ENCODE measurements at places on chromosomes 1 and 21. TPM values are rescaled to one million over a fixed set of nuclear protein-coding genes. Genes with fewer than 3 reads are reported as not detected.

Gene ZNF326
- 5.2 TPM for total RNA-seq

Gene MROH9
- total RNA-seq = not detected

Gene PRAMEF26
- total RNA-seq = not detected

Gene FAM177B
- total RNA-seq = not detected

Gene TMPRSS2
- total RNA-seq = not detected

Gene TMCO4
- 25.9 TPM for total RNA-seq

Gene FCRL1
- not detected for total RNA-seq
